SHP77 (cell line): ENCODE measurements at places on chromosomes 16 and 17.
A peak's percentile ranks its signal among the peaks of the same experiment; 100 is the strongest.

DNA sequence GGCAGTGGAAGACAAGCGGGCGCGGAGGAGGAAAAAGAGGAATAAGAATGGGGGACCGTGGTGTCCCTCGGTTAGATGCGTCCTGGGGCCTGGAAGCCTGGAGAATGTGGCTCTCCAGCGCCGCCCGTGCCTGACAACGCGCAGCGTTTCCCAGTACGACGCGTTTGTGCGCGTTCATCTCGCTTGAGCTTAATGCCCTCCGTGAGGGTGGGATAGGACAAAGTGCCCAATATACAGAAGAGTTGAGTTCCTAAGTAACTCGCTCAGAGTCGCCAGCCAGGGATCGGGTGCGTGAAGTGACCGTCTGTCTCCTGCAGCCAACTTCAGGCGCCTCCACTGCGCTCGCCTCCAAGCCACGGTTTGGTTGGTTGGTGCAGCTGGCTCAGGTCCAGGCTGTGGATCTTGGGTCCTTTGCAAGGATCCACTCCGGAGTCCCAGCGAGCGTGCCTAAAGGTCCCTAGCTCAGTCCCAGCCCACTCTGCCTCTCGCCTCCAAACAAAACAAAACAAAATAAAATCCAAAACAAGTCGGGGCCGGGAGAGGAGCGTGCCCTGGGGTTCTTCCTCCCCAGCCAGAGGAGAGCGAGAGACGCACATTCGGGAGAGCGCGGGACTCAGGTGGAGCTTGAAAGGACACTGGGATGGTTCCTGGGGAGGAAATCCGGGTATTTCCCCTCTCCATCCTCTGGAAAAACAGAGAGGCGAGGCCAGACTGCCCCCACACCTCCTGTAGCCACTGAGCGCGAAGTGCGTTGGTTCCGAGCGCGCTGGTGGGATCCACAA is 974 bp downstream of the GALR2 start:
- DNase-seq: no peak

- peak; percentile 17 for DNase-seq
These were observed 10.5 kb downstream of the TMIGD1 start for GRCh38 chr17:30323262-30323894.

- no peak for DNase-seq
These were observed 16.3 kb upstream of the AMZ2 start for GRCh38 chr17:68231541-68231940.

GRCh38 chr17:73588301-73588846 is 55.9 kb downstream of the SDK2 start:
- DNase-seq: no peak

DNA sequence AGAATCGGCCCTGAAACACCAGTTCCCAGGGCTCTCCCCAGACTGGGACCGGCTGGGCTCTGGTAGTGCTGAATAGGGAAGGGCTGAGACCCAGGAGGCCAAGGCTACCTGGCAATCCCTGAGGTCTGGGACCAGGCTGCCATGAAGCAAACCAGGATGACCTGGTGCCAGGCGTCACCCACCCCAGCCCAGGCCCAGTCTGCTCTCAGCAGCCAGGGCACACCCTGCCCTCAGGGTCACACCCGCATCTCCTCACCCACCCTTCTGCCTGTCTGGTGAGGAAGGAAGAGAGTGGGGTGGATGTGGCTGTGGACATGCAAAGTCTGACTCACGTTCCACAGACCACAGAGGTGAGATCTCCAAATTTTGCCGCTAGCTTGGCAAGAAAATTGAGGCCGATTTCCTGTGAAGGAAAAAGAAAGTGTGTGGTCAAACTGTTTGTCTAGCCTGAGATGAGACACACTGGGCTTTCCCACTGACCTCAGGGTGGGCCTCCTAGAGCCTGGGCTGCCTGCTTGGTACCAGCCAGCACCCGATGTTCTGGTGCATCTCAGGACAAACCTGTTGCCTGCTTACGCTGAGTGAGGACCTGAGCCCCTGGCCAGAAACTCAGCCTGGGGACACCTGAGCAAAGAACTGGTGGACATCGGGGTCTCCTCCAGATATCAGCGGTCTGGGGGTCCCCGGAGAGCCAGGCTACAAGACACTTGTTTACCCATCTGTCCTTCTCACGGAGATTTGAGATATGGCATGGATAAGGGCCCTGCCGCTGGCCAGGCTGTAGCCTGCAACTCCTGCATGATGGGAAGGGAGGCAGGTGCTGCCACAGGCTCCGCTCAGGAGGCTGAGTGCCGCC is 6.3 kb upstream of the RAB37 start:
- DNase-seq: no peak

GRCh38 chr16:2095918-2096582 is 39.6 kb downstream of the PKD1 start:
- DNase-seq: no peak

DNA sequence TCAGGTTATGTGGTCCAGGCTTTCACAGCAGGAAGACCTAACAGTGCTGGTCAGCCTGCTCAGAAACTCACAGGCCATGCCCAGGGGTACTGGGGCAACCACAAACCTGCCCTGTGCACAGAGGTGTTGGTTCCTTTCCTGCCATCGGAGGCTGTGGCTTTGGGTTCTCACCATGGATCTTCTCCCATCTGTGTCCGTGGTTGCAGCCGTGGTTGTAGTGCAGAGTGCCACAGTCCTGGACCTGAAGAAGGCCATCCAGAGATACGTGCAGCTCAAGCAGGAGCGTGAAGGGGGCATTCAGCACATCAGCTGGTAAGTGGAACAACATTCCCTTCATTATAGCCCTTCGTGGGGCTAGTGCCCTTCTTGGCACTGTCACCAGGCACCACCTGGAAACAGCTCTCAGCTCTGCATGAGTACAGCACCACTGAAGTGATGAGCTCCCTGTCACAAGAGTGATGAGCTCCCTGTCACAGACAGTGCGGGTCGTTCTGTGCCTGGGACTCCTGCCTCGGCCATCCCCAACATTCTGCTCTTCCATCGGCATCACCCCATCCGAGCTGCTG is 2.0 kb downstream of the SNRNP25 start:
- no peak for DNase-seq

GRCh38 chr16:31260136-31260931 is 559 bp downstream of the ITGAM start:
- no peak for DNase-seq

- no peak for DNase-seq
These were observed 363.1 kb upstream of the RBFOX1 start for GRCh38 chr16:6969594-6969993.

DNA sequence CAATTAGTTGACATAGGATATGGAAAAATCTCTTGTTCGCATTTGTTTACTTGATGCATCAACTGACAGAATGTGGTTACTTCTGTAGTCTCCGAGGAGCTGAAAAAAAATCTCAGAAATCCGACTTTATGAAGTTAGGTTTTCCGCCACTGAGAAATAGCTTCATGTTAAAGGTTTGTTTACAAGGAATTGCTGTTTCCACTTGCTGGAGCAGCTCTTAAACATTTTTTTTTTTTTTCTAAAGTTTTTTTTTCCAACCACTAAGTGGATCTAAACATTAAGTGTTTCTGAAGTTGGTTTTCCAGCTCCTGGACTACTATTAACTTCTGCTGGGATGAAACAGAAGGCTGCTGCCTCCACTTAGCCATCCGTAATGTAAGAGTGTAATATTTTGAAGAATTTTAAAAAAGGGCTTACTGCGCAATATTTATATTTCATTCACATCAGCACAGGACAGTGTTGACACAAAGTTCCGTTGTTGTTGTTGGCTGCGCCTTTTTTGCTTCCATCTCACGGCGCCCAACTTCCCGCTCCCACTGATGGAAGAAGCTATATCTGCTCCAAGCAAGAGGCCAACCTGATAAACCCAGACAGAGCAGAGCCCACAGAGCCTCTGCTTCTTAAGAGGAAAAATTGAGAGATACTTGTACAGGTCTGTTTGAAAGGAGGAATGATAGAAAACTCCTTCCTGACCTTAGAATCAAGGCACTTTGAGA is 167.7 kb upstream of the KCNJ16 start:
- no peak for DNase-seq

DNA sequence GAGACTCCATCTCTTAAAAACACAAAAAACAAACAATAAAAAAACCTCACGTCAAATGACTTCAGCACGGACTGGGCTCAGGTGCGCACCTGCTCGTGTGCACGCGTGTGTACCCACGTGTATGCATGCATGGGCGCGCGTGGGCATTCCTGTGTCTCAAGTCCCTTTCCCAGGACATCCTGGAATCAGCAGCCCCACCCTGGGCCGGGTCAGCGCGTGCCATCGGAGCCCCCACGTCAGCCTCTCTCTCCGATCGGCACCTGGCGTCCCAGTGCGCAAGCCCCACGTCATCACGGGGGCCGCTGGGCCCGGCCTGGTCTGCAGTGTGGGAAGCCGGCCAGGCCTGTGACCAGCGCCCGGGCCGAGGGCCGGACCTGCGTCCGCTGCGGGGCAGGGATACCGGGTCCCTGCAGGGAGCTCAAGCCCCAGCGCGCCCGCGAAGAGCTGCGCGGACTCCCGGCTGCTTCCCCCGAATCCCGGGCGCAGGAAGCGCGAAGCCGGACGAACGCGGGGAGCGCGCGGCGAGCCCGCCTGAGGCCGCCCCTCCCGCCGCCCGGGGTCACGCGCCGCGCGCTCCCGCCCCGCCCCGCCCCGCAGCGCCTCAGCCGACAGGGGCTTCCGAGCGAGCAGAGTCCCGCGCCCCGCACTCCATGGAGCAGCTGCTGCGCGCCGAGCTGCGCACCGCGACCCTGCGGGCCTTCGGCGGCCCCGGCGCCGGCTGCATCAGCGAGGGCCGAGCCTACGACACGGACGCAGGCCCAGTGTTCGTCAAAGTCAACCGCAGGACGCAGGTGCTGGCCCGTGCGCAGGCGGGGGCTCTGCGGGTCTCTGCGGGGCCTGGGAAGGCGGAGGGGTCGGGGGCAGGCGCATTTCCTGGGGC is at the start of gene FN3K:
Gene FN3K, plus strand, starts transcription at position 629 of the 880 bp plus-strand sequence. Its CDS starts 22 bp downstream, at position 651.
- DNase-seq: peak; percentile 72

- no peak for DNase-seq
These were observed 435.1 kb upstream of the GOT2 start for GRCh38 chr16:59169168-59169567.

DNA sequence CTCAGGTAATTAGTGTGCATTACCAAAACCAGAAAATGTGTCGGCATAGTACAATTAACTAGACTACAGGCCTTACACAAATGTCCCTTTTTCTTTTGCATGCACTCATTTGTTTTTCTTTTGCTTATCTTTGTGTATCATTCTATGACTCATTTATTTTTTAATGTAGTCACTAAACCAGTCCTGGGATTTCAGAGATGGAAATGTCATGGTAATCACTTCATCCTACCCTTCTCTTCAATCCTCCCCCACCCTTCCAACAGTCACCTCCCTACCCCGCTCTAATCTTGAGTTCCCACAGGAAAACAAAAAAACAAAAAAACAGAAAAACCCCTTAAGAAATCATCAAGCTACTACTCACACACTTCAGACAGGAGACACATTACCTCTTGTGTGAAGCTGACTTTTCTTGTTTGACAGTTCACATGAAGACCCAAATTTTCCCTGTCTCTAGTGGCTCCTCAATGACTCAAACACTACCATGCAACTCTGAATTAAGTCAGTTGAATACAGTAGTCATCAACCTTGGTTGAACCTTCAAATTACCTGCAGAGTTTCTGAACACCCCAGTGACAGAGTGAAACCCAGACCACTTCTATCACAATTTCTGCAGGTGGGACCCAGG is 242.4 kb upstream of the SALL1 start:
- DNase-seq: no peak

DNA sequence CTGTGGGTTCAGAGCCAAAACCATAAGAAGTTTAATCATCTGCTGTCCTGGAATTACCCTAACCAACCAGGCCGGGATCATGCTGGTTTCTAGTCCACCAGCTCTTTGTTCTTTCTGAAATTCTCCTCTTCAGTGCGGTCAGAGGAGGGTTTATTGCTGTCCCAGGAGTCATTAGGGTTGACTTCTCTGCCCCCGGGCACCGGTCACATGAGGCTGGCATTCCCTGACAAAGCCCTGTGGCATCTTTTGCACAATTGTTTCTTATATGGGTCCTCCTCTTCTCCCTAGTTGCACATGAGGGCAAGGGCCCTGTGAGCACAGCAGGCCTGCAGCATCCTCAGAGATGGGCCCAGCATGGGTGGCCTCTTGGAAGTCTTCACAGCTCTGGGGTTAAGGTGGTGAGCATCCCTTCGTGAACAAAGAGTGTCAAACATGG is 243.9 kb downstream of the IRF8 start:
- DNase-seq: no peak

GRCh38 chr16:8736123-8736668 is 61.2 kb downstream of the TMEM186 start:
- DNase-seq: no peak

GRCh38 chr17:33370401-33370800 is 77.3 kb upstream of the ASIC2 start:
- DNase-seq: no peak

GRCh38 chr17:16255481-16255921 is 38.5 kb downstream of the PIGL start:
- no peak for DNase-seq

- no peak for DNase-seq
These were observed 44.2 kb upstream of the DNAJA2 start for GRCh38 chr16:47017636-47018035.

DNA sequence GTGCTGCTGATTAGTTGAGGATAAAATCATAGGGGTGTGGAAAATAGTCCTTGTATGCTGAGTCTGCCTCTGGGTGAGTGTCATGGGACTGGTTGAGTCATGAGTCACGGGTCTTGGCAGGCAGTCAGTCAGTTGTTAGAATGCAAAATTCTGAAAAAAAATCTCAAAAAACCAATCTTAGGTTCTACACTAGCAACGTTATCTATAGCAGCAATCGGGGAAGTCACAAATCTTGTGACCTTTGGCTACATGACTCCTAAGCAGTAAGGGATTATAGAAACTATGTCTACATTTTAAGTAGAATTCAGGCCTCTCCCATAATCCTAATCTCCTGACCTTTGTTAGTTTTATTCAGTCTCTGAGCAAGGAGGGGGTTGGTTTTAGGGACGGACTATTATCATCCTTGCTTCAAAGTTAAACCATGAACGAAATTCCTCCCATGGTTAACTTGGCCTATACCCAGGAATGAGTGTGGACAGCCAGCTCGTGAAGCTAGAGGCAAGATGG is 18.0 kb upstream of the PMFBP1 start:
- DNase-seq: no peak

DNA sequence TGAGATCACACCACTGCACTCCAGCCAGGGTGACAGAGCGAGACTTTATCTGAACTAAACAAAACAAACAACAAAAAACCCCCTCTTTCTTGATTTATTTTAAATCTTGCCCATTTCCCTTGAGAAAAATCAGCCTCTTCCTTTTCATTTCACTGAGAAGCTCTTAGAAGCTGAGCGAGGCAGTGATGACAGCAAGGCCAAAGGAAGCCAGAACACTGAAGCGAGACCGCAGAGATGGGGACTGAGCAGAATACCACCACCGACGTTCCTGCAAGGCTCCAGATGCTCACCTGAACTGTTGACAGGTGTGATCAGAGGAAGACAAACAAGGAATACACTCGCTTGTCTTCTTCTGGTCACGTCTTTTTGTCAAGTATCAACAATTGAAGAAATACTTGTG is 30.5 kb upstream of the IRF8 start:
- DNase-seq: no peak

DNA sequence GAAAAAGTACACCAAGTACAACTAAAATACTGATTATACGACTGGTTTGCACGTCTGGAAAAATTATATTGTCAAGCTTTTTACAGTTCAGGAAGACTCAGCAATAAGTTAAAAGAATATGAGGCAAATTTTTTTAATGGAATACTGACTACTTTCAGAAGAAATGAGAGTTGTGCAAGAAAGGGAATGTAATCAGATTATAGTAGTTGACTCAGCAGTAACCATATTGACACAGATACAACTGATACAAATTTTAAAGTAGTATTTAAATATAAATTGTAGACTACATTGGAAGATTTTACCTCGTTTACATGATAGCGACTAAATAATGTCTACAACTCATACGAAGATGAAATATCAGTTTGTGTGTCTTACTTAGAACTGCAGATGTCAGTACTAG is 16.7 kb downstream of the ASGR2 start:
- no peak for DNase-seq

GRCh38 chr16:86210403-86211193 is 299.7 kb upstream of the FOXF1 start:
- no peak for DNase-seq
